ENCODE measurements at places on chromosomes 11 and 22.

DNA sequence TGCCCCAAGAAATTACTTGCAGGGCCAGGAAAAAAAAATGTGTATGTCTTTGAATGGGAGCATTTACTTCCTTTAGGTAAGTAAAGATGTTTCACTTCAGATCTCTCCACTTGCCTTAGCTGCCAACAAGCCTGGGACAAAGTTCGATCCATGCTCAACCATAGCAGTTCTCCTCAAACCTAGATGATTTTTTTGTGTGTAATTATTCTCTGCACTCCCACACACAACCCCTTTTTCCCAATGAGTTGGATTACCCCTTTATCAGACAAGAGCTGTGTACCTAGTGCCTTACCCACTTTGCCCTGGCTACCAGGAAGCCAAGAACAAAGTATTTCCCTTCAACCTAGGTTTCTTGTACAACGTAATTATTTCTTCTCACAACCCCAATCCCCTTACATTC is 35.6 kb downstream of the TPBGL start:
- no peak for DNase-seq

- no peak for DNase-seq
Measured at GRCh38 chr11:2653930-2654739, 45.7 kb downstream of the KCNQ1OT1 start.

GRCh38 chr11:57562596-57562995 is 4.9 kb downstream of the UBE2L6 start:
- DNase-seq: no peak

- no peak for DNase-seq
Measured at GRCh38 chr11:32883421-32883820, 9.2 kb upstream of the QSER1 start.

GRCh38 chr11:18013790-18014507 is 1.1 kb upstream of the SERGEF start:
- DNase-seq: no peak

DNA sequence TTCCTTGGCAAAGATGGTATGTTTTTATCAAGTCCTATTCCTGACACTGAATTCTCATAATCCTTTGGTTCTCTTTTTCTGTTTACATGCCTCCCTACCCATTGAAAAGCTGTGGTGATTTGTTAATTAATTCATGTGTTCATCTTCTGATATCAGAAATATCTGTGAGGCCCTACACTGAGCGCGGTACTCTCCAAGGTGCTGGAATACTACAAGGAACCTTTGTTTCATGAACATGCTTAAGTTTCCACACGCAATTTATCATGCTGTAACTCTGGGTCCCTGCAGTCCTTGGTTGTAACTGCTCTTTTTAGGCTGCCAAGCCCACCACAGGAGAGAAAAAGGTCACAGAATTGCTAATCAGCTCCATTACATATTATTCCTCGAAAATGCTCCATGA is 331.8 kb downstream of the FAT3 start:
- DNase-seq: no peak

DNA sequence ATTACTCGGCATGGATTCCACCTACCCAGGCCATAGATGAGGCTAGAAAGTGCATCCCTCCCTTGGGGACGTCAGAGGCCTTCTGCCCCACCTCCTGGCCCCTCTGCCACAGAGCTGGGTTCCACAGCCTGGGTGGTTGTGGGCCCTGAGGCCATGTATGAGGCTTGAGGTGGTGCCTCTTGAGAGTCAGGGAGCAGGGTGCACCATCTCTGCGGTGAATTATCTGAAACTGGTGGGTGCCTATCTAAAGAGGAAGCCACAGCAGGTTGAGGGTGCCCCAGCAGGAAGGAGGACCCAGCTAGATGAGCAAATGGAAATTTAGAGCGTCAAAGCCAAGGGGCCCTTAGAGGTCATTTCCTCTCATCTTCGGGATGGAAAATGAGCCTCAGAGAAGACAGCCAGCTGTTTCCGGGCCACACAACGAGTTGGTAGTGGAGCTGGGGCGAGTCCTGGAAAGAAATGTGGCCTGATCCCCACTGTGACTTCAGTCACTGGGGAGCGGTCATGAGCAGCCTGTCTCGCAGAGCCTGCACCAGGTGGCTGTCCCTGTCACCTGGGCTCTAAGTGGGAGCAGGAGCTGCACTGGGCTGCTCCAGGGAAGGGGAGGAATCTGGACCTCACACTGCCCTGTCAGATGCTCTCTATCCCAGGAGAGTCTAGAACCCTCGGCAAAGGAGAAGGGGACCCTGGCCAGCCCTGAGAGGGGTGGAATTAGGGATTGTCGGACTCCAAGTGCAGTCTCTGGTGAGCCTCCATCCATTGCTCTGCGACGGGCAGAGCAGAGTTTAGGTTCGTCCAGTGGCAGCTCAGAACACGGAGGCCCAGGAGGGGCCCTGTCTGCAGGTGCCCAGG is 7.3 kb downstream of the ADORA2A start:
- no peak for DNase-seq

DNA sequence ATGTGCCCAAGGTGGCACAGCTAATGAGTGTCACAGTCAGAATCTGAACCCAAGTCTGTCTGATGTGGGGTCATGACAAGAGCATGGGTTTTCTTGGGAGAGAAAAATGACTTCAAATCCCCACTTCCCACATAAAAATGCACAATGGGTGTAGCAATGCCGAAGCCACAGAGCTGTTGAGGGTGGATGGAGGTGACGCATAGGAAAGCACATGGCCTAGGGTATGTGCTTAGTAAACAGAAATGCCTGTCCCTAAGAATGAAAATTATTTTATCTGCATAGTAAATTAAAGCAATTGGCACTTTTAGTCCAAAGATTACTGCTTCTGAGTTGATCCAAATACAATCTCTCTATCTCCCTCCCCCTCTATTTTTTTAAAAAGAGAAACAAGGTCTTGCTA is 10.9 kb downstream of the MICAL3 start:
- no peak for DNase-seq

DNA sequence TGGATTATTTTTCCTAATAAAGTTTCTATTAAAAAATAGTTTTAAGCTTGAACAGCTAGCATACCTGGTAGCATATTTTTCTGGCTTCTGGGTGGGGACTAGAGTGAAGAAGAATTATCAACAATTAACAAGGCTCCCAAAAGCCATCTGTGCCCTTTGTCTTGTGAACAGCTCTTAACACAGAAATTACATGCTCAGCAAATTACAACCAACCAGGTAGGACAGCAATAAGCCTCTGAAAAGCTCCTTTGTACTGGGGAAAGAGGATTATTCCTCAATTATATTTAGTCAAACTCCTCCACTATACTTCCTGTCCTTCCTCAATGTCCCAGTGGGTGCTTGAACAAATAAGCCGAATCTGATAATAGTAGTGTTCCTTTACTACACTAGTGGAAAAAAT is 162.8 kb downstream of the RAB38 start:
- DNase-seq: no peak

- peak; percentile 28 for DNase-seq
Measured at GRCh38 chr11:117426297-117426685, 98.6 kb downstream of the CEP164 start.

DNA sequence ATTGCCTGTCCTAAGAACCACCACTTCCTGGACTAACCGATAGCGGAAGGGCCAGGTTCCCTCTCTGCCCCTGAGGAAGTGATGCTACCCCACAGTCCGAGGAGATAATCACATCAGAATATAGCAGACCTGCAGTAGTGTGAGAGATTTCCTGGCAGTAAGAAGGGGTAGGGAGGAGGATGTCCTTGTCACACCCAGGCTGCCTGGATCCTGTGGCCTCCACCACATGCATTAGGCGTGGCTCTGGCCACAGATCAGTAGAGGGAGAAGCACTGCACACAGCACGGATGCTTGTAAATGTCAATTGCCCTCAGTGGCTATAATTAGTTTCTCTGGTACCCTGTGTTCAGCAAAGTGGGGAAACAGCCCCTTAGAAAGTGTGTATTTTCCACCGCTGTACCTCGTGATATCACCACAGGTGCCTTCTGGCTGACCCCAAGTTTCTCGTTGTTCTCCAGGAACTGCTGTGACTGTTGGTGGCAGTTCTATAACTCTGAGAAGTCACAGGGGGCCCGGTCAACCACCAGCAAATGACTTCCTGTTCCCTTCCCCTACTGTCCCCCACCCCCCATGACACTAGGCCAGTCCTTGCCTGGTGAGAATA is 61.8 kb downstream of the UBASH3B start:
- no peak for DNase-seq

DNA sequence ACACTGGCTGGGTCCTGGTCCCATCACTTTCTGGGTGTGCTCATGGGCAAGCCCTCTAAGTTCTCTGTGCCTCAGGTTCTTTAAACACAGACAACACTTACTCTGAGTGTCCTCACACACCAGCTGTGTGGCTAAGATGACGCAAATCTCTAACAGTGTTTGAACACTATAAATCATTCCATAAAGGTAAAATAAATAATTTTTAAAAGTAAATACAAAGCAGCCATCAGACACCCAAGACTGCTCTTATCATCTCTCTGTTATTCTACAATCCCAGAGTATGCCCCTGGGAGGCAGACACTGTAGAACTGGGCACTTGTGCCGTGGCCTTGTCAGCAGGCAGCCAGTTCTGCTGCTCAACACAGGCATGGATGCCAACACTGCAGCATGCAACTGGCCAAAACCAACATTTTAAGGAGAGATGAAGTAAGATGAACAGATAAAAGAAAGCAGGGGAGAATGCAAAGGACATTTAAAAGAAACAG is 56.8 kb downstream of the RPL27A start:
- DNase-seq: no peak

DNA sequence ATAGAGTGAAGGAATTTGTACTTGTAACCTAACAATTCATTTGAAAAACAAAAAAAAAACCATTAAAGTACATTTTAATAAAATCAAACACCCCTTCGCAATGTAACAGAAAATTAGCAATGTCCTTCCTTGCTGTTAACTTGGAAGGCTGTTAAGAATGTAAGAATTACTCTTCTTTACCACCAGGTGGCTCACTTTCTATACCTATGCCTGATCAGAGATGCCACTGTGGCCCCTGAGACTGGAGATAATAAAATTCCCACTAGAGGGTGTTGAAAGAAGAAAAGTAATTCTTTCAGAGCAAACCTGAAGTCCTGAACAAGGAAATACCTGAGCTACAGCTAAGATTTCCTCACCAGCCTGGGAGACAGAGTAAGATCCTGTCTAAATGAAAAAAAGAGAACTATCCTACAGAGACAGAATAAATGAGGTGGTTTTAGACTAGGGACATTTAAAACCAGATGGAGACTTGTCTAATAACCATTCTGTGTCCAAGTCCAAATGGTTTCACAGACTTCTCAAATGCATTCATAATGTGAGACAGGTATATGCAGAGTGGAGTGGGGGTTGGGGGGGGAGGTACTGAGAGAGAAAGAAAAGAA is 1089.3 kb downstream of the FAM181B start:
- DNase-seq: peak; percentile 49

GRCh38 chr11:126194121-126194543 is 17.3 kb downstream of the RPUSD4 start:
- no peak for DNase-seq
